ENCODE measurements at places on chromosomes 12 and 14.

DNA sequence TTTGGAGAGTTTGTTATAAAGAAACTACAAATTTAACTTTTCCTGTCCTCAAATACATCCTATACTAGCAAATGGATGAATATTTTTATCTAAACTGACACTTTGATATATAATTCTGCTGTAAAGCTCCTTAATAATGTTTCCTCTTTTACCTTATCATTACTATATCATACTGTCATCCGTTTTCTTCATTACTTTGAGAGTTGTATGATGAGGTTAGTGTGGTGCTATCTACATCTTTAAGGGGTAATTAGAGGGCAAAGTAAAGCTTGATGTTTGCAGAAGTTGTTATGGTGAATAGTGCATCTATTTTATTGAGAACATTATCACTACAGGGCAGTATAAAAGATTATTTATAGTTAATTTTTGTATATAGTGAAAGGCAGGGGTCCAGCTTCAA, 36.1 kb downstream of the LIN7A start:
- DNase-seq: no peak

- no peak for DNase-seq
These were observed 263.2 kb downstream of the RAD51B start for GRCh38 chr14:68082698-68083291.

DNA sequence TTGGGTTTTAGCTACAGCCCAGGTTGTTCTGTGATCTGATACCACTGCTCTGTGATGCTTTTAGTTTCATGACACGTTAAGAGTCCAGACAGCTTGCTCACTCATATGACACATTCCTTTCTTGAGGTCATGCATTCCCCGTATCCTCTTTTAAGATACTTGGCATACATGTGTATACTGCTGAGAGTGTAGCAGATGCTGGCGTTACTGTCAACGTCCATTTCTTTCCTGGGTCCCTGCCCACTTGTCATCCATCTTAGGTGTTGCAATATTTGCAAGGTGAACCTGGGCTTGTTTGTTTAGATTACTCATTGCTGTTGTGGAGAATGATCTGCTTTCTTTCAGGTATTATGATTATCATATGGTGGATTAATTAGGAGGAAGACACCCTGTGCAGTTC, 9.1 kb upstream of the EMP1 start:
- DNase-seq: no peak

GRCh38 chr14:81811705-81812269, 278.1 kb upstream of the SEL1L start:
- DNase-seq: no peak

DNA sequence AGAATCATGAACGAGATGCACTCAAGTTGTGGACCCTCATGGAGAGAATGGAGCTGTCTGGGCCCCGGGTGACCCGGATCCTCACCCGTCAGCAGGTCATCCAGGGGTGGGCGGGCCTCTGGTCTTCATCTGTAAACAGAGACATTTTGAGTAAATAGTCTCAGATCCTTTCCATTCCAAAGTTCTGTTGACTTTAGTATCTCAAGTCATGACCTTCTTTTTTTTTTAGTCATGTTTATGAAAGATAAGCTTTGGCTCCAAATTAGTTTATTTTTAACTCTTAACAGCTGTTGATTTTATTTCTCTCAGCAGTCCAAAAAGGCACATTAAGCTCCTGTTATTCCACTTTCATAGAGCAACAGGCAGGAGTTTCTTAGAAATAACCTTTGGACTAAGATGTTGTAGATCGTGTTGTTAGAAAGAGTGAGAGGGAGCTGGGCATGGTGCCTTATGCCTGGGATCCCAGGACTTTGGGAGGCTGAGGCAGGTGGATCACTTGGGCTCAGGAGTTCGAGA, 48.9 kb upstream of the AMN start:
- no peak for DNase-seq

GRCh38 chr14:104431351-104431928, 148.1 kb upstream of the C14orf180 start:
- DNase-seq: no peak

- no peak for DNase-seq
These were observed 26.5 kb downstream of the CRACR2A start for GRCh38 chr12:3726456-3726855.

- DNase-seq: no peak
These were observed 668 bp downstream of the GPR84 start for GRCh38 chr12:54363618-54364017.

GRCh38 chr12:111038077-111038476, 117.7 kb upstream of the MYL2 start:
- DNase-seq: no peak

DNA sequence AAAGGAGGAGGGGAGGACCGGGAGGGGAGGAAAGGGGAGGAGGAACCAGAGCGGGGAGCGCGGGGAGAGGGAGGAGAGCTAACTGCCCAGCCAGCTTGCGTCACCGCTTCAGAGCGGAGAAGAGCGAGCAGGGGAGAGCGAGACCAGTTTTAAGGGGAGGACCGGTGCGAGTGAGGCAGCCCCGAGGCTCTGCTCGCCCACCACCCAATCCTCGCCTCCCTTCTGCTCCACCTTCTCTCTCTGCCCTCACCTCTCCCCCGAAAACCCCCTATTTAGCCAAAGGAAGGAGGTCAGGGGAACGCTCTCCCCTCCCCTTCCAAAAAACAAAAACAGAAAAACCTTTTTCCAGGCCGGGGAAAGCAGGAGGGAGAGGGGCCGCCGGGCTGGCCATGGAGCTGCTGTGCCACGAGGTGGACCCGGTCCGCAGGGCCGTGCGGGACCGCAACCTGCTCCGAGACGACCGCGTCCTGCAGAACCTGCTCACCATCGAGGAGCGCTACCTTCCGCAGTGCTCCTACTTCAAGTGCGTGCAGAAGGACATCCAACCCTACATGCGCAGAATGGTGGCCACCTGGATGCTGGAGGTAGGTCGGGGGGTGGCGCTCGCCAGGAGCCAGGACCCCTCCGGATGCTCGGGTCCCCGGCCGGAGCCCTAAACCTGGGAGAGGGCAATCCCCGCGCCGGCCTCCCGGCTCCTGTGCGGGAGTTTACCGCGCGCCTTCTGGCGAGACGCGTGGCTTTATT, at the start of gene CCND2:
TSS of gene CCND2 (plus strand) at position 111 of the 744 bp plus-strand sequence. CDS start at position 390, 279 bp downstream.
- DNase-seq: peak; percentile 86

- no peak for DNase-seq
These were observed 11.9 kb downstream of the MED13L start for GRCh38 chr12:116265351-116266147.

- no peak for DNase-seq
These were observed 2.2 kb upstream of the BATF start for GRCh38 chr14:75519826-75520728.

GRCh38 chr12:12997156-12997555, 2.9 kb downstream of the HEBP1 start:
- DNase-seq: no peak

- DNase-seq: no peak
These were observed 1.9 kb upstream of the GTF2A1 start for GRCh38 chr14:81222691-81223090.

DNA sequence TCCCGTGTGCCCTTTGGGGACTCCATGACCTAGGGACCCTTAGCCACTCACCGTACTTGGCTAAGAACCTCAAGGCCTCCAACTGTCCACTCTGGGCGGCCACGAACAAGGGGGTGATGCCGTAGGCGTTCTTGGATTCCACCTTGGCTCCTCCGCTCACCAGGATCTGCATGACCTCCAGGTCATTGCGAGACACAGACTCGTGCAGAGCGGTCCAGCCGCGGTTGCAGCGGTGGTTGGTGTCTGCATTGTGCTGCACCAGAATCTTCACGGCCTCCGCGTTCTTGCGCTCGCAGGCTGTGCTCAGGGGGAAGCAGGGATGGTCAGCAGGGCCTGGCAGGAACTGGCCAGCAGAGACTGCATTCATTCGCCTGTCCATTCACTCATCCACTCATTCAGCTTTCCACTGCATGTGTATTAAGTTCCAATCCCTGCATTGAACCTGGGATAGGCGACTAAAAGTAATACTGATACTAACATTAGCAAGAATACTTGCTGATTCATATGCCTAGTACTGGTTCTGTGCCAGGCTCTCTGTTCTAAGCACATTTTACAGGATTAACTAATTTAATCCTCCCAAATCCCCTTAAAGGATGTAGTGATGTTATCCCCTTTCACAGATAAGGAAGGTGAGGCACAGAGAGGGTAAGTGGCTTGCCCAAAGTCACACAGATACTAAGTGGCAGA, 23.9 kb downstream of the FAM181A start:
- no peak for DNase-seq

- no peak for DNase-seq
These were observed 835.2 kb downstream of the FSCB start for GRCh38 chr14:43671716-43672485.

GRCh38 chr12:21566223-21566906, 38.3 kb downstream of the GYS2 start:
- no peak for DNase-seq

- no peak for DNase-seq
These were observed 8.0 kb downstream of the YY1 start for GRCh38 chr14:100246809-100247428.

- no peak for DNase-seq
These were observed 30.2 kb upstream of the ANKRD9 start for GRCh38 chr14:102539544-102540314.

DNA sequence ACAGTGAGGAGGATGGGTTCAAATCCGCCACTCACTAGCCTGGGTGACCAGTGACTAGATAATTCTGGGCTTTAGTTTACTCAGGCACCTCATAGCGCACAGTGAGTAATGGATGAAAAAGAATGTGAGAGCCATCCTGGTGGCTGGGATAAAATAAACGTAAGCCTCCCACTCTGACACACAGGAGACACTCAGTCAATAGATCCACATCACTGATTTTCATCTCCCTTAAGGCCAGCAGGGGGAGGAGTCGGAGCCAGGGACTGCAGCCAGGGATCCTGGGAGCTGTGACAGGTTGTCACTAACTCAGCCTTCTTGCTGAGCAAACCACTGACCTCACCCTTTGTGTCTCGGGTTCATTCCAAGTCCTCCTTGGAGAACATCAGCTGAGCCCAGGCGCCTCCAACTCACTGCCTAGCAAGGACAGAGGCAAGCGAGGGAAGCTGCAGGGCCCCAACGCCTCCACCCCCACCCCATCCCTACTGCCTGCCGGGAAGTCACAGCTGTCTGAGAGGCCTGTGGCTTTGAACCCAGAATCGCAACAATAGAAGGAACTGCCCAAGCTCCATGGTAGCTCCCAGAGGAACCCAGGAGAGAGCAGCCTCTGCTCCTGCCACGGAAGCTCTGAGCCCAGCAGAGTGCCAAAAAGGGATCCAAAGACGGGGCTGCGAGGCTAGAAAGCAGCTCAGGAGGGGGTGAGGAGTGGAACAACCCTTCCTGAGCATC, 30.7 kb downstream of the PXN start:
- DNase-seq: peak; percentile 63

DNA sequence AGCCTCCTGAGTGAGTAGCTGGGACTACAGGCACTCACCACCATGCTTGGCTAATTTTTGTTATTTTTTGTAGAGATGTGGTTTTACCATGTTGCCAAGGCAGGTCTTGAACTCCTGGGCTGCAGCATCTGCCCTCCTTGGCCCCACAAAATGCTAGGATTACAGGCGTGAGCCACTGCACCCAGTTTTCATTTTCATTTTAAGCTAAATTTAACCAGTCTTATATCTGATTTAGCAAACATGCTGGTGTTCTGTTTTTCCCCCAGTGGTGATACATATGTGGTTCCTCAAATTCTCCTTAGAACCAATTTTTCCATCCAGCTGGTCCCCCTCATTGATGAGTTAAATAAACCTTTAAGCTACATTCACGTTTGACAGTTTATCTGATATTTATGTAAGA, 43.8 kb upstream of the BICD1 start:
- DNase-seq: no peak

DNA sequence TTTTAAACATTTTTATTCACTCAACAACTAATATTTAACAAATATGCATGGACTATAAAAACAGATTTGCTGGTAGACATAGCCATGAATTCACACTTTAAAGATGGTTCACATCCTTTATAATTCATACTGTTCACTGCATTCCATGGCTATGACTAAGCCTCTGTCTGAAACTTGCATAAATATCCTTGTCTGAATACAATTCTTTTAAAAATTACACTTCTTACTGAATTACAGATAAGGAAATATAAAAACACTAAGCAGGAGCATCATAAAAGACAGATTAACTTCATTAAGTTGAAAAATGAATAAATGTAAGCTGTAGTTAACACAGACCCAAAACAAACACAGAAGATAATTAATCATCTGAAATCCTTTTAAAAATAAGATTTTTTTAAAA, 53.8 kb downstream of the GXYLT1 start:
- DNase-seq: no peak

DNA sequence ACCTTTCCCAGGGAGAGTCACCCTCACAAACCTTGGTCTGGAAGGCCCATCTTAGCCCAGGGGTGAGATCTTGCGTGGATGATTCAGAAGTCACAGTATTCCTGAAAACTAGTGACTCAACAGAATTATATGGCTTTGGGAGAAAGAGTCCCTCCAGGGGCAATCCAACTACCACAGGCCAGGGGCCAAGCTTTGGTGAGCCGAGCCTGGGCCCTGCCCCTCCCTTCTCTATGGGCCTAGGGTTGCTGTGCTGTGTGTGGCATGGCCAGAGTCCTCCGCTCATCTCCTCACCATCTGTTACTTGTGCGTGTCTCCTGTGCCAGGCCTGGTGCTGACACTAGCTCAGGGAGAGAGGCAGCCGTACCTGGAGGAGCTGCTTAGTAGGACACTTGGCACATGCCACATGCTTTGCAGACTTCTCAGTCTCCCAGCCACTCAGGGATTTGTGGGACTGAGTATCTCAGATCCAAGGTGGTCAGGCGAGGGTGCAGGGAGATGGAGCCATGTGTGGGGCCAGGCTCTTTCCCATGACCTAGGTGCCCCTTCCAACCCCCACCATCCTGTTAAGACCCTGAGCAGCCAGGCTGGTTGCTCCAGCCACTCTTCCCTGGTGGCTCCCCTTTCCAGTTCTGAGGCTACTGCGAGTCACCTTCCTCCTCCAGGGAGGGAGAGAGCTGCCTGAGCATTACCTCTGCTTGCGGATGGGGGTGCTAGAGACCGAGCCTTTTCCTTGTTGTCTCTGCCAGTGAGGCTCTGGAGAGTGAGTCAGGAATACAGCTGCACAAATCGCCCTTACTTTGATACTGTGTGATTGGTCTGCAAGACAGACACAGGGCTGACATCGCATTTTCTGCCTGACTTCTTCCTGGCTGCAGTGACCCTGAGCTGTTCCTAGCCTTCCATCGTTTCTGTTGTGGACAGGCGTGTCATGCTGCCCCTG, 94.1 kb downstream of the SLC25A47 start:
- DNase-seq: no peak

GRCh38 chr14:24695265-24696241, 61.6 kb upstream of the GZMB start:
- DNase-seq: no peak

GRCh38 chr12:44972746-44973421, 78.0 kb downstream of the DBX2 start:
- DNase-seq: no peak

DNA sequence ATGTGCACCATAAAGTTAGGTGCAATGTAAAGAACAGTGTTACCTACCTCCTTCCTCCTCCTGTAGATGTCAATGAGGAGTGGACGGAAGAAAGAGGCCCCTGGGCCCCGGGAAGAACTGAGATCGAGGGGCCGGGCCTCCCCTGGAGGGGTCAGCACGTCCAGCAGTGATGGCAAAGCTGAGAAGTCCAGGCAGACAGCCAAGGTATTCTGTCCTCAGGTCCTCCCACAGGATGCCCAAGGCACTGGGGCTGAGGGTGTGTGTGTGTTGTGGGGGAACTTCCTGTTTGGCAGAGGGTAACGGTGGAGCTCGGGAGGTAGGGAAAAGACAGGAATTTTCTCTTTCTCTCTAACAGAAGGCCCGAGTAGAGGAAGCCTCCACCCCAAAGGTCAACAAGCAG, 6.4 kb downstream of the ATN1 start:
- DNase-seq: no peak

All from left renal pelvis (tissue), 4 donors.